ENCODE measurements at places on chromosomes 3 and 15.

- no peak for DNase-seq
These were observed 982.9 kb downstream of the TUSC7 start for GRCh38 chr3:117692416-117692995.

DNA sequence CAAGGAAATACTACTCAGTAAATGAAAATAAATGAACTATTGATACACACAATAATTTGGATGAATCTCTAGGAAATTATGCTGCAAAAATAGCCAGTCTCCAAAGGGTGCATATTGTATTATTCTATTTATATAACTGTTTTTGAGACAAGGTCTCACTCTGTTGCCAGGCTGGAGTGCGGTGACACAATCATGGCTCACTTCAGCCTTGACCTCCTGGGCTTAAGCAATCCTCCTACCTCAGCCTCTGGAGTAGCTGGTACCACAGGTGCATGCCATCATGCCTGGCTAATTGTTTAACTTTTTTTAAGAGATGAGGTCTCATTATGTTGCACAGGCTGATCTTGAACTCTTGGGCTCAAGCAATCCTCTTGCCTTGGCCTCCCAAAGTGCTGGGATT lies 12.5 kb downstream of the KLHDC8B start:
- no peak for DNase-seq

- DNase-seq = no peak
These were observed 33.4 kb downstream of the MUC20 start for GRCh38 chr3:195754141-195754540.

GRCh38 chr3:11610044-11610671 lies 33.6 kb downstream of the VGLL4 start:
- DNase-seq = no peak

DNA sequence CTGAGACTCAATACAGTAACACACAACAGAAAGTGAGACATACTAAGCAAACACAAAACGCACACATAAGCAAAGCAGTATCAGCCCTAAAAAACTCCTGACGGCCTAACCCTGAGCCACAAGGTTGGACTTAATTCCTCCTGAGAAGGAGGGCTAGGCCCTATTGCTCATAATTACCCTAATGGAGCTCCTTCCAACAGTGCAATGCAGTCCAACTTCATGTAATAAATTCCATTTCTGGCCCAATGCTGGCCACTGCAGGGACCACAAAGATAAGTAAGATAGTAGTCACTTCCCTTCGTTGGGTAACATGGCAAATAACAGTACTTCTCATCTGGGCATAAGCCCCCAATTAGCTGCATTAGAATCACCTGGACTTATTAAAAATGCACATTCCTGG lies 4.2 kb downstream of the VPS39 start:
- no peak for DNase-seq

DNA sequence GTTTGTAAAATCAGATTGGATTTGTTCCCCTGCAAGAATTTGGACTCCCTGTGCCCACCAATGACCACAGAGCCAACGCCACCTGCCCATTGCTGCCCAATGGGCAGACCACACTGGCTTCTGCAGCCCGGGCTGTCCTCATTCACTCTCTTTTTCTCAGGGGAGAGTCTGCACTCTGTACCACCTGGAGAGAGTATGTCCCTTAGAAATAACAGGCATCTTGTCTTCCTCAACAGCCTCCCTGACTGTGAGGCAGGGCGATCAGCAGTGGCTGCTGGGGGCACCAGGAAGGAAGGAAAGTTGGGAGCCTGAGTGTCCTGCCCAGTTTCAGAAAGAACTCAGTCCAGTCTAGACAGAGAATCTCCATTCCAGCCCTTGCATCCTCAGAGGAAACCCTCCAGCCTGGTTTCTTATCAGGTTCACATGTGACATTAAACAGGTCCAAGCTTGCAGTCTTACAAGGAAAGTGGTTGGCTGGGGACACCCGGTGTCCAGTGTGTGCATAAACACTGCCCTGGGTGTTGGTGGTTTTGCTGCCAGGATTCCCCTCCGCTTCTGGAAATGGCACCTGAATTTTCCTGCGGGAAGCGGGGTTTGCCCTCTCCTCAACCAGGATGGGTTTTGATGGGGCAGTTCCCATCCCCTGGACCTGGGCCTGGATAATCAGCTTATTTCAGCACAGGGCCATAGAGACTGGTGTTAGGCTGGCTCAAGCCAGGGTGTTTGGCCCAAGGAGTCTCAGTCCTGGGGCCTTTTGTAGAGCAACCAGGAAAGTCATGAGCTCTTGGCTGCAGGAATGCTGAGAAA lies 37.2 kb downstream of the SSUH2 start:
- DNase-seq = peak; percentile 41

GRCh38 chr3:105836533-105836932 lies 32.3 kb downstream of the CBLB start:
- DNase-seq = no peak

DNA sequence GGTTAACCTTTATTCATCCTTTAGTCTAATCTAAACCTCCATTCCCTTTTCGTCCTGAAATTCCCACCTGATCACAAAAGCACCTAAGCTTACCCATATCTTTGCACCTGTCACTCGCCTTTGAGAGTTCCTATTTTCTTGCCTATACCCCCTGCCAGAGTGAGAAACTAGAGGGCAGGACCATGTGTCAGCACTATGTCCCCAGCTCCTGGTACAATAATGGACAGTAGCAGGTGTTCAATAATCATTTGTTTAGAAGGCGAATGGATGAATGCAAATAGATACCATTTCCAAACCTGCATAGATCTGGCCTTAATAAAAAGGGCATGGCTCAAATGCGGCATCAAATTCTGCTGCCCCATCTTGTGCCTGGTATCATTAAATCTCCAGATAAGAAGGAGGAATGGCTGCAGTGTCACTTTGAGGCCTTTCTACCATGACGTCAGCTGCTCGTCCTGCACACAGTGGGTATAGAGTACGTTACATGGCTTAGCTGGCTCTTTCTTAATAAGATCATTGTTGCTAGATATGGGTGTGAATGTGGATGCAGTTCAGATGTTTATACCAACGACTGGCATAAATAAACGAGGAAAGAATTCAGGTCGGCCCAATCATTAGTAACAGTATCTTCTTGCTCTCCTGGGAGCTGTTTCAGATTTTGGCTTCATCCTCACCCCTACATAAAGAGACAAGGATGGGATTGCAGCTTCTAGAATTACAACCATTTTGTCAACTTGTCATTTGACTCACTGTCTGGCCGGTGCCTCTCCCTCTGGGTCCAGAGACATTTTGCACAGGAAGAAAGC lies 148.7 kb downstream of the RORA start:
- DNase-seq = no peak

DNA sequence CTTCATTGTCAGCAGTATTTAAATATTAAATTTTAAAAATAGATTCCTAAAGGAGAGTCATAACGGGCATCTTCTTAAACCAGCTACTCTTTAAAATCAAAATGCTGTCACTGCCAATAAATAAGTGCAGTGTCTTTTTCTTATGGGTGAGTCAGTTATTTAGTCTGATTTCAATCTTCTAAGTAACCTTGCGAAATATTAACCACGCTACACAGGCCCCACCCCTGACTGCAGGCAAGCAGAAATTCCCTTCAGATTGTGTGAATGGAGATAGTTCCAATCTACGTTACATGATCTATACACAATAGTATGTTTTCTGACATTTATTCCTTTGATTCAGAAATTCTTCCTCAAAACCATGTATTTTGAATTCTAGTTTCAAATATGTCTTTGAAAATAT lies 141.5 kb downstream of the GADL1 start:
- DNase-seq = peak; percentile 90

- DNase-seq = no peak
These were observed 1090.0 kb downstream of the OTOL1 start for GRCh38 chr3:162586591-162586990.

- DNase-seq = peak; percentile 94
These were observed 155.2 kb upstream of the UBE2E1 start for GRCh38 chr3:23650371-23651140.

GRCh38 chr3:76310089-76310488 lies 524.7 kb upstream of the ZNF717 start:
- no peak for DNase-seq

- DNase-seq = no peak
These were observed 378.3 kb downstream of the CNTN4 start for GRCh38 chr3:2476996-2477395.

DNA sequence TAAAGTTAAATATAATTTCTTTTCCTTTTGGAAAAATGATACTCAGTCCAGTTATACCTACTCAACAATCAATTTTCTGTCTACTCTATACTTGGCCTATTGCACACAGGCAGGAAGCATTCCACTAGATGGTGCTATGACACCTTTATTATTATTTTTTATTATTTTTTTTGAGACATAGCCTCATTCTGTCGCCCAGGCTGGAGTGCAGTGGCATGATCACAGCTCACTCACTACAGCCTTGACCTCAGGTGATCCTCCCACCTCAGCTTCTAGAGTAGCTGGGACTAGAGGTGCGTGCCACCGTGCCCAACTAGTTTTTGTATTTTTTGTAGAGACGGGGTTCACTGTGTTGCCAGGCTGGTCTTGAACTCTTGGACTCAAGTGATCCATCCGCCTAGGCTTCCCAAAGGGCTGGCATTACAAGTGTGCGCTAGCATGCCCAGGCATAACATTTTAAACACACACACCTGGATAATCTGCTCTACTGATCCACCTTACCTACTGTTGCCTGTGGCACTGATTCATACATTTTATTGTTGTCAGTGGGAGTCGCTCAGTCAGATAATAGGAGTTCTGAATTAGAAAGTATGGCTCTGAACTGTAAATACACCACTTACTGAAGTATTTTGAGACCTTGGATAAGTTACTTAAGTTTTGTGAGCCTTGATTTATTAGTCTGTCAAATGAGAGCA lies 56.2 kb downstream of the EIF3J start:
- peak; percentile 35 for DNase-seq

DNA sequence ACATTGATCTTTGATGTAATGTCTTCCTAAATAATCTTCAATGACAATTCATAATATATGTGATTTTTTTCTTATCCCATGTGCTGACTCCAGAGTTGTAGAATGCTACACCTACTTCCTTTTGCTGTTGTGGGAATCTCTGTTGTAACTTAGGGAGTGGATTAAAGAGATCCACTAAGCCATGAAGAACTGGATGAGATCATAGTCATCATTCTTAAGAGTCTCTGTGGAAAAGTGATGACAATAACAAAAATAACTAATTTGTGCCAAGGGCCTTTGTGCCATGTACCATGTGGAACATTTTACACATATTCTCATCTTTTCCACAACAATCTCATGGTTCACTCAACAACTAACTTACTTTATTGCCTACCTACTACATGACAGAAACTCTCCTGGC lies 162.9 kb upstream of the PDZRN3 start:
- DNase-seq = no peak

GRCh38 chr3:134327594-134327975 lies 46.7 kb downstream of the AMOTL2 start:
- peak; percentile 40 for DNase-seq

- peak; percentile 27 for DNase-seq
These were observed 74.1 kb upstream of the POMGNT2 start for GRCh38 chr3:43180027-43180426.

DNA sequence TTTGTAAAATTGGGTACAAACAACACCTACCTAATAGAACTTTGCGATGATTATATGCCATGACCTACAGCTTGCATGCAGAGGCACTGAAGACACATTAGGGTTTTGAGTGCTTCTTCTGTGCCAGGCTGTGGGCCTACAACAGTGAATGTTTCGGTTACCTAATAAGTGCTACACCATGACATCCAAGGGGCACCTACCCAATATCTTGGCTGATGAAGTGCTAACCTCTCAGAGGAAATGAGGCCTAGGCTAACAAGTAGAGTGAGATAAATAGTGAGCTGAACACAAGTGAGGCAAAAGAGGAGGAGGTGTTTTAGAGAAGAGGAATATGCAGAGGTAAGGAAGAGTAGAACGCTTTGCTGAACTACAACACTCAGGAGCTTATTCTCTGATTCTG lies 12.2 kb upstream of the RASGRP1 start:
- no peak for DNase-seq

DNA sequence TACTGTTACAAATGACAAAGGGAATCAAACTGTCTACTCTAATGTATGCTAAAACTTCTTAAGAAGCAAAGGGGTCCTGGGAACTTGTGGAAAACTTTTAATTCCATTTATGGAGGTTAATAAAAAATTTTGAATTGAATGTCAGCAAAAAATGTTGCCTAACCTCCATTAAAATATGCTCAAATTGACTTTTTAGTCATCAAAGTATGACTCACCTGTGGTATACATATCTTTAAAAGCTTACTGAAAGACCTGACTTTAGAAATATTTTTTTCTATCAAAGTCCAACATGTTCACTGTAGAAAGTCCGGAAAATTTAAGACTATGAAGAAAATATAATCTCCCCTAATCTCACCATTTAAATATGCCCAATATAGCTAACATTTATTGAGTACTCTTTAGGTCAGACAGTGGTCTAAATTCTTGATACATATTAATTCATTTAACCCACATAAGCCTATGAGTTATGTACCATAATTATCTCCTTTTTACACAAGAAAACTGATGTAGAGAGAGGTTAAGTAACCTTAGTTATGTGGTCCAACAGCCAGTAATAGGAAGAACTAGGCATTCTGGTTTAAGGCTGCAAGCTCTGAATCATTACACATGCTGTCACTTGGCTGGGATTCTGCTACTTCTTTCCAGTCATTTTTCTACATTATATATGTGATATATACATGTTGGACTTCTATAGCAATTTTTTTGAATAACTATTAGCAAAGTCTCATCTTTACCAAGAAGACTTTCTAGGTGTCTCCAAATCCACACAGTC lies 83.6 kb downstream of the PDZRN3 start:
- DNase-seq = no peak

DNA sequence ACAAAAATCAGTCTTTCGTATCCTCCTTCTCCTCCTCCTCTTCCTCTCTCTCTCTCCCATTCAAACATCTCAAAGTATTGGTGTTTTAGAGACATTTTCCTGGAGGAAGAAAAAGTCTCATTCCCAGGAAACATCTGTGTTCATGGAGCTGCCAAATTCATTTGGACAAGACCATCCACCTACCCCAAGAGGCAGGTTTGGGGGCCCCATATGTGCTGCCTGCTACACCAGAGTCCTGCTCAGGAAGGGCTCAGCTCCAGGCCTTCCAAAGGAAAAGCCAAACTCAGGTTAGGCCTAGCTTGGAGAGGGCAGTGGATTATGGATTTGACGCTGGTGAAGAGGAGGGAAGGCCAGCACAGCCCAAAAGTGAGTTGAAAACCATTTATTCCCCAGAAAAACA lies 131.2 kb downstream of the SRGAP3 start:
- DNase-seq = no peak

Measured in suppressor macrophage treated with lipopolysaccharide for 1 hour (primary cell).